ENCODE measurements at places on chromosomes 4 and X.

DNA sequence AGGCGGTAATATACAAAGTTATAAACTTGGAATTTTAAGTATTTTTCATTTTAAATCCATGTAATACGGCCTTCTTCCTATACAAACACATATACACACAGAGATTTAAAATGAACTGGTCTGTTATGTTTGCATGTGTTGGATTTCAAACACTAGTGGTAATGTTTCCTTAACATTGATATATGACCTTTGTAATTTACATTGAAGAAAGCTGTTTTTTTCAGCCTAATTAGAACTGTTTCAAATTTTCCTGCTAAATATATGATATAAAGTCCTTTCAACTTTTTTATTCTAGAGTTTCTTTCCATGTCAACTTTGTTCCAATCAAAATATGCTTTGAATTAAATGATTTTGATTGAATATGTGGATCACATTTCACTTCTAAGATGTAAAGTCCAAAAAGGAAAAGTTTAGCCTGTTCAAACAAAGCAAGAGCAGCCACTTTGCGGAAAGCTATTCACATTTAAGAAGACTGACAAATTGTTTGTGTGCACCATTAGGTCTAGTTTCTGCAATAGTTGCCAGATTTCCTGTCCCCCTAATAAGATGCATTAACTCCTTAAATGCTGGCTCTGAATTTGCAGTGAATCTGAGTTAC lies 226.0 kb upstream of the MAB21L2 start:
- DNase-seq, result no peak

DNA sequence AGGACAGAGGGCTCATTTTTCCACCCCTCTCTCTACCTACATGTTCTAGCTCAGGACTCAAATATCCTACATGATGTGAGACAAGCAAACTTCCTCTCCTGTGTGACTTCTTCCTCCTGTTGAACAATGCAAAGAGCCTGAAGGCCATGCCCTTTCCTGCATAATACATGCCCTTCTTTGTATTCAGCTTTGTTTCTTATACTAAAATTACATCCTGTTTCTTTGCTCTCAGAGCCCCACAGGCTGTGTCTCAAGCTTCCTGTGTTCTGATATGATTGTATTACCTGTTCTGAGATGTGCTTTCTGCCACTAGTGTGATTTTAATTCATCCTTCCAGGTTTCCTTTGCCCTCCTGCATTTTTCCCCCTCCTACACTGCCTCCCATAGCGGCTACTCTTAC lies 166.4 kb upstream of the AFF2 start:
- no peak for DNase-seq

- DNase-seq, result no peak
Observed at GRCh38 chr4:158895797-158896576, 127.2 kb downstream of the FNIP2 start.

DNA sequence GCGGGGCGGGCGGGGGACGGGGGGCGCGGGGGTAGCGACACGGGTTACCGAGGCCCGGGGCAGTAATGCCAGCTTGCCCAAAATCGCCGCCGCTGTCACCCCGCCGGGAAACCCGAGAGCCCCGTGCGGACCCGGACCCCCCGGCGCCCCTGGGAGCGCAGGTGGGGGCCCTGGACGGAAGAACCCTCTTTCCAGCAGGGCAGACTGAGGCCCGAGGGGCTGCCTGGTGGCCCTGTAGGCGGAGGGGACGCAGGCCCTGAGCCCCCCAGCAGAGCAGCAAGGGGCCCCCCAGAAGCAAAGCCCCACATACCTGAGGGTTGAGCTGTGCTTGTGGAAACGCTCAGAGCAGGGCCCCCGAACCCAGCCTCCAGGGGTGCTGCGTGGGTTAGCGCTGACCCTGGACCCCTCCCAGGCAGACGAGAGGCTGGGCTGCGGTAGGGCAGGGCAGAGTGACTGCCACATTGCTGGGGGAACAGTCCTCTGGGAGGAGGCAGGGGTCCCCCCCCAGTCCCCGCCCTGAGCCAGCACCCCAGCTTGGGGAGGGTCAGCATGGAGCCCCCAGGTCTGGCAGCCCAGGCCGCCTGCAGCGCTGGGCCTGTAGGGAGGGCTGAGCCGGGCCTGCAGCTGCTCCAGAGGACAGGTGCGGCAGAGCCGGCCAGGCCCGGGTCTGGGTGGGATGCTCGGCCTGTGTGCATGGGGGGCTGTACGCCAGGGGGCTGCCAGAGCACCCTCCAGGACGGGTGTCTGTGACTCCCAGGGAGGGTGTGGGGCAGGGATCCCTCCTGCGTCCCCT lies 646 bp downstream of the DOK7 start:
- DNase-seq, result no peak

DNA sequence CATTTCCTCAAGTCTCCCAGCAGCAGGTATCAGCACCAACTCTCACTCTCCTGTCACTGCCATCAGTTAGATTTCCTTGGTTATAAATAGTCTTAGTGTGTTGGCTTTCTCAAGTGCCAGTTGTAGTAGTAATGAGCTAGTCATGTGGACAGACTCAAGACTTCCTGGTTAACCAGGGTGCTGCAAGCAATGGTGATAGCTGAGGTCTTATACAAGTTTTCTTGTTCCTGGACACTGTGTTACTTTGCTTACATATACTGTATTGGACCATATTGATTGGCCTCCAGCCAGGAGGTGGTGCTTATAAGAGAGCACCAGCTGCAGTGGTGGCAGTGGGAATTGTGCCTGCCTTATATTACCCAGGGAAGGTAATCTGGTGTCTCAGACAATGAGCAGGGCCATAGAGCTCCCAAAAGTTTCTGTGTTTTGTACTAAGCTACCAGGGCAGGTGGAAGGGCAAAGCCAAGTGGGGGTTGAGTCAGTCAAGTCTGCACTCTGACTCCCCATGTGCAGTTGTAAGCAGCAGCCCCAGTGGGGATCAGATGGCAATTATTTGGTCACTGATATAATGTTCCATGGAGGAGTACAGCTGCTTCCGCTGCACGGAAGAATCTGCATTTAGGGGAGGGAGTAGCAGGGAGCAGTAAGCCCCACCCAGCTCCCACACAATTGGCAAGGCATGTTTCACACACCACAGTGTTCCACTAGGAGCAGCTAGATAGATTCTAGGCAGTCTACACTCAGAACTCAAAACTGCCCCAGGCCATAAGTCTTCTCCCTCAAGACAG lies 24.1 kb upstream of the ZDHHC15 start:
- DNase-seq, result no peak

- peak; percentile 9 for DNase-seq
Observed at GRCh38 chrX:5549512-5549911, 679.2 kb downstream of the NLGN4X start.

DNA sequence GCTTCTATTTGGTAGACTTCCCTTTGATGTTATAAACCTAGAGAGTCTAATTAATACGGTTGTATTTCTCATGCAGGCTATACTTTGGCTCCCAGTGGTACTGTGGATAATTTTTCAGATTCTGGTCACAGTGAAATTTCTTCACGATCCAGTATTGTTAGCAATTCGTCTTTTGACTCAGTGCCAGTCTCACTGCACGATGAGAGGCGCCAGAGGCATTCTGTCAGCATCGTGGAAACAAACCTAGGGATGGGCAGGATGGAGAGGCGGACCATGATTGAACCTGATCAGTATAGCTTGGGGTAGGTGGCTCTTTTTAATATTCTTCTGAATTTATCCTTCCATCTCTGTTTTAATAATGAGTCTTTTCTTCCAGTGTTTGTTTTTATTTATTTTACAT lies 249.7 kb downstream of the RAPGEF2 start:
- peak; percentile 2 for DNase-seq

DNA sequence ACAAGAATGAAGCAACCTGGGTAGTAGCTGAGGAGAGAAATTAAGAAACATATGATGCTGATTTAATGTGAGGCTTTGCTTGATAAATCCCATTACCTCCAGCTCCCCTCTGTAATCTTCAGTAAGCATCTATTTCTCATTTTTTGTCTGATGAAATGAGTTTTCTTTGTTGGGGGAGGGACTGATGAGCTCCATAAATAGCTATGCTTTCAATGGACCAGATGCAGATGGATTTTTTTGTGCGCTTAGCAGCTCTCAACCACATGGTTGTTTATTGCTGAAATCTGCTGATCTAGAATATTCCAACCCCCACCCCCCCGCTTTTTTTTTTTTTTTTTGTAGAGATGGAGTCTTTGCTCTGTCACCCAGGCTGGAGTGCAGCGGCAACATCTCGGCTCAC lies 1082.0 kb downstream of the RAPGEF2 start:
- DNase-seq, result no peak

DNA sequence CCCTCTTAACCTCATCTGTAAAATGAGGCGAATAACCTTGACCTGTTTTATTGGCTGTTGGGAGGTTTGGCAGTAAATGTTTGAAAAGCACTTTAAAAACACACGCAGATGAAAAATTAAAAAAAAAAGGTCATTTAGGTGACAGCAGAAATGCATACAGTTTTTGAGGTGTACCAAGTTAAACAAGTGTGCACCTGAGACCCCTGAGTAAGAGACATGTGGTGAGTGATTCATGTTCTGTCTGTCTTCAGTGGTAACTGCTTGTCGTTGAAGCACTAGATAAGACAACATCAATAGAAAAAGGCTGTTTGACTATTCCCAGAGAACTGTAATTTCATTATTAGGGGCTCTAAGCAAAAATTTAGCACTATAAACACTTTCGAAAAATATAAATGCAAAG lies 608.4 kb upstream of the PITX2 start:
- no peak for DNase-seq

- no peak for DNase-seq
Observed at GRCh38 chrX:250965-251364, 30.2 kb upstream of the PLCXD1 start.

DNA sequence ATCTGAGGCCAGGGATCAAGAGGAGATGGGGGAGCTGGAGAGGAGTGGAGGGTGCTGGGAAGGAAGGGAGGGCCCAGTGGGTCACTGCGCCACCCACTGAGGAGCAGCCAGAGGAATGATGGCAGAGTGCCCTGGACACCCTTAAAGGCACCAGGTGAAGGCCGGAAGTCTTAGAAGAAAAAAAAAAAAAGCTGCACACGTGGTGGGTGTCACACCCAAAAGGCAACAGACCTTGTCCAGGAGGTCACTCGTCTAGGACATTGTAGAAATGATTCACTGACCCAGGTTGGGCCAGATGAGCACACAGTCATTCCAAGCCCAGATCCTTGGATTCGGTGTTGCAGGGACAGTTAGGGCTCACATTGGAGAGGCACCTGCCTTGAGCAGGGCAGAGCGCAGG lies 93.5 kb upstream of the TRIM2 start:
- DNase-seq, result no peak

- DNase-seq, result no peak
Observed at GRCh38 chr4:57612279-57612678, 502.1 kb upstream of the IGFBP7 start.

GRCh38 chrX:153225438-153226098 lies 46.5 kb downstream of the MAGEA1 start:
- no peak for DNase-seq

- DNase-seq, result no peak
Observed at GRCh38 chr4:732911-733630, 27.4 kb downstream of the PCGF3 start.

GRCh38 chrX:9221781-9222180 lies 187.9 kb upstream of the FAM9B start:
- no peak for DNase-seq

GRCh38 chrX:19789782-19790181 lies 97.6 kb downstream of the SH3KBP1 start:
- DNase-seq, result no peak

DNA sequence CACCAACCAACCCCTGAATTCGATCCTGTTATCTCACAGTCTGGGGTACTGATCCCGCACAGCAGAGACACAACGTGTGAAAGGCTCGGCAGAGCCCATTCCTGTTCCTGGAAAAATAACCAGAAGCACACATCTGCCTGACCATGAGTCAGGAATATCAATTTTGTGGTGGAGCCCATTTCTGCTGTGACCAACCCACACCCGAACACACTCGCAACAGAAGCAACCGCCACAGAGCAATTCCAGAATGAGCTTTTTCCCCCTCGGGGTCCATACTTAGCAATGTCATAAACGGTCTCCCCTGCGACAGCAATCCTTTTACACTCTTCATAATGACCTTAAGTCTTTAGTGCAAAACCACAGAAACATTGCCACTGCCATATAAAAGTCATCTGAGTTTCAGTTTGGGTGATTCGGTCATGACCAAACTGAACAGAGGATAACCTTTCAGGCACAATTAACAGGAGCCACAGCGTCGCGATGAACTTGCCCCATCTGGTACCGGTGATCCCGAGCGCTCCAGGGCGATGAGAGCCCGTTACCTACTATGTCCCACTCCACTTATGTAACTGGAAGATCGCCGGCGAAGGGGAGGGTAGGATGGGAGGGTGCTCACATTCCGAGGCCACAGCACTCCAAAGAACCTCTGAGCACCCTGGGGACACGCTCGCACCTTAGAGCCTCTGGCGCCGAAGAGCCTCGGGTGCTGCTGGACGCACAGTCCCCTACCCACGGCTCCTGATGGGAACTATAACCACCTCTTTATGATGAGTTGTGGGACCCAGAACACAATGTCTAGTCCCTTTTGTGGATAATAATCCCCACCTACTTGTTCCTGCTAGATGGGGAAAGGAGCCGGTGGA lies 1.1 kb downstream of the MECP2 start:
- no peak for DNase-seq

- no peak for DNase-seq
Observed at GRCh38 chrX:122504026-122504425, 680.1 kb upstream of the GRIA3 start.

DNA sequence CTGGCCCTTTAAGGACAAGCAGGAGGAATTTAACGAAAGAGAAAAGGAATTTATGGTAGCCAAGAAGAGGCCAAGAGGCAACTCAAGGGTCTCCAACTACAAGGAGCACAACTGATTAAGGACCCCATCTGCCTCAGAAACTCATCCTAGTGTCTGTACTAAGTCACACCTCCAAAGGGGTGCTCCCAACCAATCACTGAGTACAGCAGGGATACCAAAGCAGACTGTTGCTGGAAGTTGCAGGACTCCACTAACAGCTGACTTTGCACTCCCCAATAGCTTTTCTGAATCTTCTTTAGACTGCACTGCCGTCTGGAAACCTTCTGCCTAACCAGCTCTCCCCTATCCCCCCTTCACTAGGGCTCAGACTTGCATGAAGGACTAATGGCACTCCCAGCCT lies 50.6 kb downstream of the ATP11C start:
- DNase-seq, result no peak

DNA sequence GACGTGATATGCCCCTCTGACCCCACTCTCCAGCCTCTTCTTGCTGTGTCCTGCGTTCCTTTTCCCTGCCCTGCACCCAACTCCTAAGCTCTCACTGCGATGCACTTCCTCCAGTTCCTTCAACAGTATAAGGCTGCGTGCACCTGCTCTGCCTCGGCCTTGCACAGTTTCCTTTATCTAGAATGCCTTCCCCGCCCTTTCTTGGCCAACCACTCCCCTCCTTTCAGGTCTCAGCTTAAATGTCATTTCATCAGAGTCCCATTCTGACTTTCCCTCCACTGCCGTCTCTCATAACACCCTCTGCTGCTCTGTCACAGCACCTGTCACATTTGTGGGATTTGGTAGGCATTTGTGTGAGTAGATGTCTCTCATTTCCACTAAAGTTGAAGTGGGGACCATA lies 58.4 kb upstream of the NEIL3 start:
- no peak for DNase-seq
